CD8-positive, alpha-beta T cell (primary cell): ENCODE measurements at places on chromosomes 1 and 21.

DNA sequence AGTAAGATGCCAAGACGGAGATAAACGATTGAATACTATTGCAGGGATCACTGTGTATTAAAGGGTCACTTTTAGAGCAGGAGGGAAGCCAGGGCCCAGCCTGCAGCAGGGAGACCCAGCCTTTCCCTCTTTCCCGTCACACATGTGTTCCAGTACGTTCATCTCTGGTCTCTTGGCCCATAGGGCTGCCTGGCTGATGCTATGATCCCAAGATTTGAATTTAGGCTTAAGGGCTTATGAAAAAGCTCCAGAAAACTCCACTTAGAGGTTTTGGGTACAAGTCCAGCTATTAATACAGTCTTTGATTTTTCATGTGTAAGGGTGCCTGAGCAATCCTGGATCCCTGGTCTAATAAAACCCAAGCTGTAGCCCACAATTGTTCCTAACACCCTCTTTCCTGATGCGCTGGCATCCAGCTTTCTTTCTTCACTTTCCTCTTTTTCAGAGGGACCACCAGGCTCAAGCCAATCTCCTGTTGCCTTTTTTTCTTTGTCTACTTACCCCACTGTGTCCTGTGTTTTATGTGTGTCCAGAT is 359.6 kb upstream of the USP24 start:
- DNase-seq = no peak

- DNase-seq = no peak
These were observed 14.9 kb downstream of the PROK1 start for GRCh38 chr1:110465814-110466380.

- peak; percentile 38 for DNase-seq
These were observed 251.9 kb downstream of the PTPRU start for GRCh38 chr1:29488086-29488793.

DNA sequence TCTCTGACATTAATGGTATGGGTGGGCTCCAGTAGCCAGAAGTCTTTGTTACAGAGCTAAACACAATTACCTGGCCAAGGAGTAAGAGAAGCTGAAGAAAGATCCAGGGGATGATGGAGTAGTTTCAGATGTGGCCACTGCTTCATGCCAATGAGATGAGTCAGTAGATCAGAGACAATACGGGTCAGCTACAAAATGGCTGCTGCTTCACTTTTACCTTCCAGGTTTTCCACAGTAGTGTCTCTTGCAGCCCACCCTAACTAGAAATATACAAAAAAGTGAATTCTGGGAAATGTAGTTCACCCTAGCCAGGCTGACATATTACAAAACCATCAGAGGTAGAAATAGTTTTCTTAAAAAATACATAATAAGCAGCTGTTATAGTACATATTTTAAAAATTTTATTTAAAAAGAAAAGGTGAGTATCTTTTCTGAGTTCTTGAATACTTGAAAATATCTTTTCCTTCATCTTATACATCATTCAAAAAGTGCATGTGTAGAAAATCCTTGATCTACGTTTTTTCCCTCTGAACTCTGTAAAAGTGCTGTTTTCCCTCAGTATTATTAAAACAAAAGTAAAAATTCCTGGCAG is 36.1 kb downstream of the LRIF1 start:
- no peak for DNase-seq

DNA sequence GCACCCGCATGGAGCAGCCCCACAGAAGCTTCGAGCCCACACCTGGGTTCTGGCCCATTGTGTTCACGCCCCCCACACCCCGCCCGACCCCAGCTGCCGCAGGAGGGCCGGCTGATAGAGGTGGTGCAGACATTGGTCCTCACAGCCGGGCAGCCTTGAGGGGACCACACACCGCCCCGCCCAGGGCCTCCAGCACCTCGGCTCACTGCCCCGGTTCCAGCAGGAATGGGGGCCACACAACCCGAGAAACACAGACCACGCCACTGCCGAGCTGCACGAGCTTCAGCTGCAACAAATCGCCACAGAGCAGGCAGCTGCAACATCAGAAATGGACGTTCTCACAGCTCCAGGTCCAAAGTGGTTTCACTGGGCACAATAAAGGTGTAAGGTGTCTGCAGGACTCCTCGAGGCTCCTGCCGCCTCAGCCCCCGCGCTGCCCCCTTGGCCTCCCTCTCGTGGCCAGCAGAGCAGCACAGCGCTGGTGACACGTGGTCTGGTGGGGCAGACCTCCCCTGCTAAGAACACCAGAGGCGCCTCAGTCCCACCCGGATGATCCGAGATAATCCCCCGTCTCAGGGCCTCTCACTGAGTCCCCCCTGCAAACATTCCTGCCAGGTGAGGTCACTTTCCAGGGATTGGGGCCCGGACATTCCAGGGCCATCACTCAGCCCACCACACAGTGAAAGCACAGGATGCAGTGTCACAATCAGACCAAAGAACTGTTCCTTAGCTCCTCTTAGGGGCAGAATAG is 62.3 kb upstream of the ADARB1 start:
- DNase-seq = no peak

- no peak for DNase-seq
These were observed 44.8 kb downstream of the UCHL5 start for GRCh38 chr1:193014400-193014799.

DNA sequence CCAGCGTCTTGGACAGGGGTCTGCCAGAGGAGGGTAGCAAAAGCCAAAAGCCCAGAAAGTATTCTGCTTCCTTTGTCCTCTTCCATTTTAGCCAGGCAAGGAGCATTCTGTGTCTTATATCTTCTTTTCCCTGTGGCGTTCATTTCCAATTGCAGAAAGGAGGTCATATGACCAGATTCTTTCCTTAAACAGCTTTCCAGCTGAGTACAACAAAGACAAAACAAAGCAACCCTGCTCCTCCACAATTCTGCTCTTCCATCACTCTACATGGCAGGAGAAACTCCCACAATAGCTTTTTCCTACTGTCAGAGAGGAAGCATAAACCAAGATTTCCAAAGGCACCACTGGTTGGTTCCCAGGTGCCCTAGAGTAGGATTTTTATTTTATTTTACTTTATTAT is 19.7 kb downstream of the ENSA start:
- no peak for DNase-seq

- no peak for DNase-seq
These were observed 207.9 kb upstream of the DMRTA2 start for GRCh38 chr1:50631161-50631560.
